Activated T-helper 1 cell treated with anti-CD3 and anti-CD28 coated beads, Interleukin-2, amount 50 U/mL, for 16 hours (primary cell): ENCODE measurements at places on chromosomes 3 and 15.

DNA sequence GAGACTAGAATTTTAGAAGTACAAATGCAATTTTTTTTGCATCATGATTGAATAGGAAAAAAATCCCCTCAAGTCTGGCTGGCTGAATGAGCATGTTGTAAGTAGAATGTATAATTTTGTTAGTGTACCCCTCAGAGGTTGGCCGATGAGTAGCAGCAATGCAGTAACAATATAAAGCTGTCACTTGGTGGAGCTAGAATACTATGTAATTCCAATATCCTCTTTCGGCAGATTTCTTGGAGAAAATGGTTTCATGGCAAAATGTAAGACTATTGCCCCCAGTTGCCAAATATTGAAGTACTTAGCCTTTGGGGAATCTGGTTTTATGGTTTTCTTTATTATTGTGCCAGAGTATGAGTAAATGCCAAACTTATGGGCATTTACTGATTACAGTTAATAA lies 39.8 kb upstream of the SGO1 start:
- DNase-seq, result no peak

- no peak for DNase-seq
These were observed 56.9 kb upstream of the GOLGA6L2 start for GRCh38 chr15:23503980-23504379.

GRCh38 chr3:60142009-60142408 lies 1092.2 kb upstream of the CFAP20DC start:
- DNase-seq, result no peak

DNA sequence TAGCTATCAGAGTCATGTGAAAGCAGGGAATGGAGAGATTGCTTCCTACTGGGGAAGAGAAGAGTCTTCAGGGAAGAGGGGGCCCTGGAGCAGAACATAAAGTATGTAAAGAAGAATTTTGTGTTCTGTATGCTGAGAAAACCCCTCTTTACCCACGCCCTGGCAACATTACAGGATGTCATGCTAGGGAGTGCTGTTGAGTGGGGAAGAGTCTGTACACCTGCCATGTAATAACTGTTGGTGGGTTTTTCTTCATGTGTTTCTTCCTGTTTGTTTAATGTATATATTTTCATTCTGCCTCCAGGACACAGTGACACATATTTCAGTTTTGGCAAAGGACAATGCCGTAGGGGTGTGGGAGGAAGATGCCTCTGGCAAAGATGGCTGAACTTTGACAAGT lies 122.8 kb upstream of the LPP start:
- no peak for DNase-seq

- no peak for DNase-seq
These were observed 41.4 kb downstream of the EOMES start for GRCh38 chr3:27680517-27681246.
